KBM-7 (cell line): ENCODE measurements at places on chromosomes 3 and 15.
A peak's percentile ranks its signal among the peaks of the same experiment; 100 is the strongest.

GRCh38 chr15:59298225-59298853 lies 74.3 kb downstream of the MYO1E start:
- DNase-seq, result no peak

GRCh38 chr15:90873998-90874605 lies 5.7 kb downstream of the FURIN start:
- DNase-seq, result peak; percentile 45

GRCh38 chr15:88535100-88535499 lies 11.4 kb downstream of the DET1 start:
- DNase-seq, result no peak

DNA sequence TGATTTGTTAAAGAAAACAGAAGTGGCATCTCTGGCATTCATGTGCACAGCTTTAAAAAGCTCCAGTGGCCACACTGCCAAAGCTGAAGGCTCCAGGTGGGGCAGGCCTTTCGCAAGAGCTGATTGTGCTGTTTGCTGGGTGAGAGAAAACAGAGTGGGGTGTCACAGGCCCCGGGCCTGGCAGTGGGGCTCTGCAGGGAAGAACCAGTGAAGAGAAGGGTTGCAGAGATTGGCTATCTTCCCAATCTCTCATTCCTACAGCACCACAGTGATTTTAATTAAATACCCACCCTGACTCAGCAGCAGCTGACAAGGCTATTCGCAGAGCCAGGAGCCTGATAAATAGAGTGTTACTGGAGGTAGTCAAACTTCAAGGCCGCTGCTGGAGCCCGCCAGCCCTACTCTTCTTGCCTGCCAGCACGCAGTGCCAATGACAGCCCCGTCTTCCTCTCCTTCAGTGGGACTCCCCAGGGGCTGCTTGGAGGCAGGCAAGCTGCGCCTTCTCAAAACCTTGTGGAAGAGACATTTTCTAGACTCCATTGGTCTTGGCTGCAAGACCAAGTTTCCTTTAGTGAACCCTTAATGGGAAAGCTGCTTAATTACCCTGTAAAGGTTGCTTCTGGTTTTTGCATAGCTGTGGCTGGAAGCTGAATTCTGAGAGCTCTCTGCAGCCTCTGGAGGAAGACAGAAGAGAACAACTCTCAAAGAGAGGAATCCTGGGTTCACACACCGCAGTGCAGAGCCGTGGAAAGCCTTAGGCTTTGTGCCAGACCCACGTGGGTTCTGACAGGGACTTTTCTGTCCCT lies 225.8 kb upstream of the SLCO3A1 start:
- no peak for DNase-seq

DNA sequence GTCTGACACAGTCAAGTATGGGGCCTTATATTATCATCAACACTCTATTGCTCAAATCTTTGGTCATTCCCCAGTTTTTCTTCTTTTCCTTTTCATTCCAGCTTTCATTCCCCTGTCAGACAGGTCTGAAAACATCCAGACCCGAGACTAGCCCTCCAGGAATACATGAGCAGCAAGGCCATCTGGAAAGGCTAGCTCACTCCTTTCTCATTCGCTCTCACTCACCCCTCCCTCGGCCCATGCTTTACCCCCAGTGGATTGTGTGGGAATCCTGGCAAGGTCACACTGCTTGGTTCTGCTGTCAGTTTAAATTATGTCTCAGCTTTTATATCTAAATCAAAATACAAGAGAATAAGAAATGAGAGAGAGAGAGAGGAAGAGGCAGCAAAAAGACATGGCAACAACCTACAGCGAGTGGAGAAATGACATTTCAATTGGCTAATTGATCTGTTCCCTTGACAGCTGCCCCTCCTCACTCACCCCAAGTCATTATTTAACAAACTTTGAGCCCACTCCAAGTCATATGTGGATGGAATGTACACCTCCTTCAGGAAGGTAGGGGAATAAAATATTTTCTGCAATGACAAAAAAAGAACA lies 962.2 kb downstream of the TUSC7 start:
- DNase-seq, result no peak

DNA sequence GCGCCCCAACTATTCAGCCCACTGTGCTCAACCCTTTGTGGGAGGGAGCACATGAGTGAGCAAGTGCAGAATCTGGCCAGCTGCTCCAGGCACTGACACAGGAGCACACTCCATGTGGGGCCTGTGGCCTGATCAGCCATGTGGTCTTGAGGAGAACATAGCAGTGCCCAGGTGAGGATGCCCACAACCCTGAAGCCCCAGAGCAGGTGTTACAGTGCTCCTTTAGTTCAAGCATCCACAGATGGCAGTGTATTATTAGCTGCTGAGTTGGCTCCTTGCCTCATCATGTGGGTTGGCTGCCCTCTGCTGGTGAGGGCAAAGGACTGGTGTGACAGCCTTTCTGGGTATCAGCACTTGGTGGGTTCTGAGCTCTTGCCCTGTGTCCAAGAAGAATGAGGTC lies 1588.2 kb downstream of the SI start:
- peak; percentile 64 for DNase-seq

DNA sequence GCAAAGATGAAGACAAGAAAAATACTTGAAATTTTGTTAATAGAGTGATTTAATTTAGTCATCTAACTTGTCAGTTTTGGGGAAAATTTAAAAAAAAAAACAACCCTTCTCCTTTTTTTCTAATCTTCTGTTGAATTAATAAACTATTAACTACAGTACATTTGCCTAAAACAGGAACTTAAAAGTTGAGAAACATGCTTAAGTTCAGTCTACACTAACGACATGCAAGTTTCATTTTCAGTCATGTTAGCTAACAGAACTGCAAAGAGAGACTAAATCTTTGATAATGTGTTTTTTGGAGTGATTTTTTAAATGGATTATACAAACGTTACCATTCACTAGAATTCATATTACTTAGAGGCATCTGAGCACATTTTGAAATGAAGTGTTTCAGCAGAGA lies 71.9 kb upstream of the MBNL1 start:
- peak; percentile 50 for DNase-seq

- no peak for DNase-seq
Observed at GRCh38 chr3:188559072-188559429, 405.1 kb downstream of the LPP start.

DNA sequence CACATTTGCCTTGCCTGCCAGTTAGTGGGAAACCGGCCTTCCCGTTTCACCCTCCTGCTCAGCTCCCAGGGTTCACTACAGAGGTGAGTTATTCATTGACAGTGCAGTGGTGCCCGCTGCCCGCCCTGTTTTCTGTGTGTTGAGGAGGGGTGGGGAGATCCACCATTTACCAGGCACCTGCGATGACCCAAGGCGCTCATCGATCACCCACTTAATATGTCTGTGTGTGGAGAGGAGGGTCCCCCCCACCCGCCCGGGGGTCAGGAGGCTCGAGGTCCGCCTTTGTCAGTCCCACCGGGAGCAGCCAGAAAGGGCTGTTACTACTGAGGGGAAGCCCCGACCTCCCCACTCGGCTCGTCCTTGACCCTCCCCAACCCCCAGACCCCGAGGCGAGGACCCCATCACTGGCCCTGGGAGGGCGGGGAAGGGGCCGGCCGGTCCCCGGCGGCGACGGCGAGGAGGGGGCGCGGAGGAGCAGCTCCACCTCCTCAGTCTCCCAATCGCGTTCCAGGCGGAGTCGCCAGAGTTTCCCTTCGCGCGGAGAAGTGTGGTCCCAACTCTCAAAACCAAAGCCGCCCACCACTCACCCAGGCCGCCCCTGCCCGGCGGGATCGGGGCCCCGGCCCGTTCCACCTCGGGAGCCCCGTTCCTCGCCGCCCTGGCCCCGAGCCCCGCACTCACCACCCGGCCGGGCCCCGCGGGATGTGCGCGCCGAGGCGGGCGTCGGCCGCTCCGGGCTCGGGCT lies 1.1 kb downstream of the PLXNB1 start:
- peak; percentile 10 for DNase-seq

GRCh38 chr3:24012589-24013269 lies 67.6 kb downstream of the NR1D2 start:
- DNase-seq, result no peak

DNA sequence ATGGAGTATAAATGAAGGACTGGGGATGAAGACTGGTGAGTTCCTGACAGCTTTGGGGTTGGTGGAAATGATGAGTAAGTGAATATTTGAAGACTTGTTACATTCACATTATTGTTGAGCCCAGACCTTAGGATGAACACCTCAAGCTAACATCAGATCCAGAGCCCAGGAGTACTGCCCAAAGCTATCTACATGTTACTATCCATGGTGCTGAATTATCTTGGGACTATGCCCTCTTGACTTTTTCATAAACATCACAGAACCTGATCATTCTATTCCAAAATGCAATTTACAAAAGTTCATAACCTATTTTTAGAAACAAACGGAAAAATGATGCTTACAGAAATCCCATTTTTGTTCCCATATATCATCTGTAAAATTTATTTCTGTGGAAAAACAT lies 613.3 kb downstream of the TUSC7 start:
- peak; percentile 6 for DNase-seq

- no peak for DNase-seq
Observed at GRCh38 chr3:186700267-186700666, 16.9 kb upstream of the KNG1 start.
